ENCODE measurements at places on chromosomes 6 and 20. TPM values are rescaled to one million over a fixed set of nuclear protein-coding genes. Genes with fewer than 3 reads are reported as not detected.

The RALGAPB gene
- 59.8 TPM for total RNA-seq

DNA sequence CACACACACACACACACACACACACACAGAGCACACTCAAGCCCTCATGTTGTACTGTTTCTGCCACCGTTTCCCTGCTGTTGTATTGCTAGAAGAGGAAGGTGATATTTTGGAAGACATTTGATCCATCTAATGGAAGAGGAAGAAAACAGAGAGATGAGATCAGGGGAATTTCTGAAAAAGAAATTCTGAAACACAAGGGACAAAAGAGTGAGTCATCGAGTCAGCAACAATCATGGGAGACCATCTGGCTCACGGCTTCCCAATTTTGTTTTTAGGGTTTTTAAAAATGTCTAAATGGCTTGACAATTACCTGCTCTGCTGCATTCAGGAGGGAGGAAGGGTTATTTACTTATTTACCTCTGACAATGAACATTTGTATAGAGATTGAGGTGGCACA is 22.0 kb downstream of the SOX4 start:
- H3K27me3 ChIP-seq, result no peaks in the 10 kb centered on the region
- no peak overlapping the region for H3K27ac ChIP-seq
- H3K4me3 ChIP-seq, result no peak overlapping the region
- DNase-seq, result no peak

GRCh38 chr6:36618366-36619355 is 24.5 kb downstream of the SRSF3 start:
- peaks cover 25% of the 10 kb centered on the region for H3K36me3 ChIP-seq
- no peak overlapping the region for H3K4me3 ChIP-seq

DNA sequence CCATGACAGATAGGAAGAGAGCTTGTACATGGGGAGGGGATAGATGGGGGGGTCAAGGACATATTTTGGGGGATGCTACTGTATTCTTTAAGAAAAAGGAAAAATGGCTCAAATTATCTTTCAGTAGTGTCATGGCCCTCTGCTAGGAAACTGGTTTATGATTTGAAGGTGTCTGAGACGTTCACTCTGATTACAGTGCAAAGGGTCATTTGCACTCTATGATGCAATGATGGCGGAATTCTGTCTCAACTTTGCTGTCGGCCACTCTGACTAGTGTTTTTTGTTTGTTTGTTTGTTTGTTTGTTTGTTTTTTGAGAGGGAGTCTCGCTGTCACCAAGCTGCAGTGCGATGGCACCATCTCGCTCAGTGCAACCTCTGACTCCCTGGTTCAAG is 180.0 kb downstream of the SOX4 start:
- H3K4me3 ChIP-seq, result no peak overlapping the region
- H3K36me3 ChIP-seq, result no peaks in the 10 kb centered on the region
- no peaks in the 10 kb centered on the region for H3K27me3 ChIP-seq
- peaks cover 17% of the 10 kb centered on the region for H3K4me1 ChIP-seq
- H3K27ac ChIP-seq, result no peak overlapping the region

DNA sequence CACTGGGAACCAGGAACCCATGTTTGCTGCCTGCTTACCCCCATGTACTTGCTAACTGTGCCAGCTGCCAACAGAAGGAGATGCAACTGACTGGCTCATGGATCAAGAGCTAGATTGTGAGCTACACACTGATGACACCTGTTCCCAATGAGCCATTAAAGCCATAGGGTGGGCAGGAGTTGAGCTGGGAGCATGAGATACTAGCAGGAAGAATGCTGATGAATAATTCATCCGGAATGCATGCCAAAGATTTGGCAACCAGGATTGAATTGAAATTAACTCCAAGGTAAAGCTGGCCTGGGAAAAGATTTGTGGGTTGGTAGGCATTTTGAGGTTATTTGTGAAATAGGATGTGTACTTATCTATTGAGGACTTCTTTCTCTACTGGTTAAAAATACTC is 631.1 kb downstream of the KIF16B start:
- DNase-seq, result no peak
- H3K36me3 ChIP-seq, result no peaks in the 10 kb centered on the region
- no peaks in the 10 kb centered on the region for H3K27me3 ChIP-seq
- H3K4me1 ChIP-seq, result no peaks in the 10 kb centered on the region
- no peak overlapping the region for H3K4me3 ChIP-seq
- no peak overlapping the region for H3K27ac ChIP-seq

DNA sequence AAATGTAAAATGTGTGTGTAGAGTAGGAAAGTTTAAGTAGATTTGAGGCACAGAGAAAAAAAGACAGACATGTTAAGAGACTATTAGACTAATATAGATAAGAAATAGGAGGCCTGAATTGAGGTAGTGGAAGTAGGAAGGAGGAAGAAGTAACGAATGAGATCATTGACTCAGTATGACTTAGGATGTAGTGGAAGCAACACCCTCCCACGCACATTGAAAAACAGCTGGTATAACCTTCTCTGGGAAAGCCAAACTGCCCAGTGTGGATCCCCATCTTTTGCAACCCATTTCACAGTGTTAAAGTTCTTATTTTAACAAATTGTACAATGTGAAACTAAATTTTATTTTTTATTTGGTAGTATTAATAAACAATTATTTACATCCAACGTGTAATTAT is 89.1 kb downstream of the GRIK2 start:
- no peaks in the 10 kb centered on the region for H3K27me3 ChIP-seq
- no peaks in the 10 kb centered on the region for H3K4me1 ChIP-seq
